ENCODE measurements at places on chromosomes 2 and 18. TPM values are rescaled to one million over a fixed set of nuclear protein-coding genes. Genes with fewer than 3 reads are reported as not detected.

DNA sequence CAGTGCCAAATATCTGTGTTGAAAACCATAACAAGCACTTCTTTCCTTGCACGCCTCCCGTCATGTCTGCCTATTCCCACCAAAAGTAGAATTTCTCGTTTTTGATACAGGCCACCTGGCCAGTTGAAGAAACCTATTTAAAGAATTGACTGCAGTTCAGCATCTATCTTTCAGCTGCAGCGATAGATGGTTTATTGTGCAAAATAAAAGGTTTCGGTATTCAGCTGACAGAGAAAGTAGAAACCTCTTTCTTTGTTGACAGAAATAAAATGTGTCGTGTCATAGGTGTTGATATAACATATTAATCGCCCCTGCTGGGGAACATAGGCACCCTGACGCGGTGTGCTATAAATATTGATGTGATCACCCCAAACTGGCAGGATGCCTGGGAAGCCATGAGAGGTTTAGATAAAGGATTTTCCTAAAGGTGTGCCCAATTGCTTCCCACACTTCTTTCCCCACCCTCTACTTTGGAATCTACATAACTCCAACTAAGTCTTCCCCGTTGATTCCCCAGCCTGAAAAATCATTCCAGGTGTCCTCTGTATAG lies 570.4 kb downstream of the CCDC85A start:
- DNase-seq: no peak

DNA sequence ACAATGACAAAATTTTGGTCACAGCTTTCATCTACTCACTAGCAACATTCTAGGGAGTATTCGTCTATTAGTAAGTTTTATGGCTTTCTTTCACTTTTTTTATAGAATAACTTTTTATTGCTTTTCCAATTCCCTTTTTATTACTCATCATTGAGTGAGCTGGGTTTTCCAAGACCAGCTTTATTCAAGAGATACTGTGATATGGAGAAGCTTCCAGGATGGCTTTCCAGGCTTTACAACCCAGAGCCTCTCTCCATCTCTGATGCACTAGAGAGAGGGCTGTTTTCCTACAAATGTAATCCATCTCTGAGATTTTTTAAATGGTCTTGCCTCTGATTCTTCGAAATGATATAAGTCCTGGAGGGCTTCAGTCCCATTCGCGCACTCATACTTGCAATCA lies 118.3 kb downstream of the LDLRAD4 start:
- DNase-seq: no peak

Gene TMEM185B
- 13.1 TPM for polyA plus RNA-seq

Gene MC2R
- polyA plus RNA-seq: 0.09 TPM

Gene ARHGAP25
- polyA plus RNA-seq: 2.6 TPM

- no peak for DNase-seq
Observed at GRCh38 chr18:35474884-35475283, 22.9 kb downstream of the INO80C start.

Gene IMPA2
- 20.9 TPM for polyA plus RNA-seq

DNA sequence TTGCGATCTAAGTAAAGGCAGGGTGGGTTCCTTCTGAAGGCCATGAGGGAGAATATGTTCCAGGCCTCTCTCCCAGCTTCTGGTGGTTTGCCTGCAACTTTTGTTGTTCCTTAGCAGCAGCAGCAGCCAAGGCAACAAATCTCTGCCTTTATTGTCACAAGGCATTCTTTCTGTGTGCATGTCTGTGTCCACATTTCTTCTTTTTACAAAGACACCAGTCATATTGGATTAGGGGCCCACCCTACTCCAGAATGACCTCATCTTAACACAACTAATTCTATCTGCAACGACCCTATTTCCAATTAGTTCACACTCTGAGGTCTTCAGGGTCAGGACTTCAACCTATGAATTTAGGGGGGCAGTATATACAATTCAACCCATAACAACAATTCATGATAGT lies 587.5 kb downstream of the XIRP2 start:
- DNase-seq: no peak

DNA sequence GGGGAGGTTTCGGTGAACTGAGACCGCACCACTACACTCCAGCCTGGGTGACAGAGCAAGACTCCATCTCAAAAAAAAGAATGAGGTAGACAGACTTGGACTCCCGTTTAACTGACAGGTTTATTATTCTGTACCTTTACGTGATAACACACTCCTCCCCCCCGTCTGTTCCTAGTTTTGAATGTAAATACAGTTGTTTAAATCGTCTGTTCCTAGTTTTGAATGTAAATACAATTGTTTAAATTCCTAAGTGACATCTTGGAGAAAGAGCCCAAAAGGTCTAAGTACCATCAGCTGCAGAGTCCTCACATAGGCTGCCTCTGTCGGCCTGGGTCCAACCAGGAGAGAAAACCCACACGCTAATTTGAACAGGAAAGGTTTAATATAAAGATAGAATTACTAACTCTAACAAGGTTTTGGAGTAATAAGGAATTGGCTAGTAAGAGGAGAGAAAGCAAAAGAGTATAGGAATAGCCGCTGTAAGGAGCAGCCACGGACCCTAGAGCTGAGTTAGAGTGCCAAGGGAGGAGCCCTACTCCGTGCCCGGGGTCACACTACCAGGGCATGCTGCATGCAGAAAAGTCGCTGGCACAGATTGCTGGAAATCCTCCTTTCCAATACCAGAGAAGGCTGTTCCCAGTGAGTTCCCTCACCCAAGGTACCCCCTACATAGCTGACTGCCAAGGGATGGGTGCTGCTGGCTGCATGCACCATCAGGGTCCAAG lies 83.5 kb upstream of the RANBP2 start:
- DNase-seq: no peak

Gene IL36B
- not detected for polyA plus RNA-seq

GRCh38 chr18:1999387-1999786 lies 571.9 kb downstream of the METTL4 start:
- no peak for DNase-seq

Measured in forelimb muscle (tissue), 1 donor.